ENCODE measurements at places on chromosomes 3 and 15.

DNA sequence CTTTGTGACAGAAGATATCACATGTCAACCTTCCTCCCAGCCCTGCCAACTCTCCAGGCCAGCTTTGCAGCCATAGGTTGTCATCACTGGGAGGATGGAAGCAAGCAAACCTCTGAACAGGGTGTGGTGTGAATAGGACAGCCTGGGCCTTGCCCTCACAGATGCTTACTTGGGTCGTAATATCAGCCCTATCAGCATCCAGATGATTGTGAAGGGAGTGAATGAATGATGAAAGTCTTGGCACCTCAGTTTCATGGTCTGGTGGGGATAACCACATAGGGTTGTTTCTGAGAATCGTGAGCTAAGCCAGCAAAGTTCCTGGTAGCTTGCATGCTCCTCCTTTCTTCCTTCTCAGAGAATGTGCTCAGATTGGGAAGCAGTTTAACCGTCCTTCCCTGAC lies 55.1 kb upstream of the POLR2M start:
- DNase-seq: no peak

DNA sequence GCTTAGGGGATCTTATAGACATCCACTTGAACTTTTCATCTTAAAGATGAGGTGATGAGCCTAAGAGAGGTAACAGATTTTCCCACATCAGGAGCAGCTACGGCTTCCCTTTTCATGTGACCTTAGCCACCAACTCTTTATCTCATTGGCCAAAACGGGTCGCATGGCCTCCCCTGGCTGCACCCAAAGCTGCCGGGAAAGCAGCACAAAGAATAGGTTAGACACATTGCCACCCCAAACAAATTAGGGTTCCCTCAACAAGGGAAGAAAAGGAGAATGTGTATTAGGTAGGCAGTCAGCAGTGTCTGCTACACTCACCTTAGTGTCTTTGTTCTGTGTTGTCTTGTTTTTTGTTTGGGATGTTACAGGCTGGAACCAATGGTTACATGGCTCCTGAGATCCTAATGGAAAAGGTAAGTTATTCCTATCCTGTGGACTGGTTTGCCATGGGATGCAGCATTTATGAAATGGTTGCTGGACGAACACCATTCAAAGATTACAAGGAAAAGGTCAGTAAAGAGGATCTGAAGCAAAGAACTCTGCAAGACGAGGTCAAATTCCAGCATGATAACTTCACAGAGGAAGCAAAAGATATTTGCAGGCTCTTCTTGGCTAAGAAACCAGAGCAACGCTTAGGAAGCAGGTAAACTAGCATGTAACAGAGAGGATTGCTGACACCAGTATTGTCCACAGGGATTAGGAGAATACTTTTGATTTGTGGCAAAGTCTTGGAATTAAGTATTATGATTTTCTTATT lies 44.2 kb downstream of the GRK7 start:
- DNase-seq: no peak

DNA sequence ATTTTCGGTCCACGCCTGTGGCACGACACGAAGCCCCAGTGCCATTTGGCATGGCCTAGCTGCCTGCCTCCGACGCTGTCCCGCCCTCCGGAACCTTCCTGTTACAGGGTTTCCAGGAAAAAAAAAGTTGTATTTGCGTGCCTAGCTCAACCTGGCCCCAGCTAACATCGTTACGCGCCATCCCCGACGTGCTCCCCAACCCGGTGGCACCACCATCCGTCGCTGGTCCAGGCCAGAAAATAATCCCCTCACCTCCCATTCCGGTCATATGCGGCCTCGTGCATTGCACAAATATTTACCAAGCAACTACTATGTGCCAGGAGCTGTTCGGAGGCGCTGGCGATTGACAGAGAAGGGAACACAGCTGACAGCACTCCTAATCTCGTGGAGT lies 1.4 kb upstream of the CYP1A1 start:
- no peak for DNase-seq

DNA sequence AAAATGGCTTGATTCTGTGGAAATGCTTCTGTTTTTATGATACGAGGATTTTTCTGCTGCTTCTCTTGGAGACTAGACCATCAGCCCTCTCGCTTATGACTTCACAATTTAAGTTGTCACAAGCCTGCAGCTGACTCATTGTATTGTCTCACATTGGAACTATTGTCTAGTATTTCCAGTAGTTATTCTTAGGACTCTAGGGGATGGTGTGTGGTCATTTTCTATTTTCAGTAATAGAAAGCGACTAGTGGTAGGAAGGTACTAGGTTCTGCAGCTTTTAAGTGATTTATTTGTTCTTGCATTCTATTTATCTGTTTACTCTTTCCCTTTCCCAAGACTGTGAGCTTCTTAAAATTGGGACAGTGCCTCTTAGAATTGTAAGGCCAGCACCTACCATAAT lies 66.3 kb upstream of the CRTC3 start:
- no peak for DNase-seq

GRCh38 chr15:73141216-73141900 lies 89.1 kb downstream of the NEO1 start:
- no peak for DNase-seq

- no peak for DNase-seq
Measured at GRCh38 chr3:43969944-43970343, 271.7 kb upstream of the TOPAZ1 start.

DNA sequence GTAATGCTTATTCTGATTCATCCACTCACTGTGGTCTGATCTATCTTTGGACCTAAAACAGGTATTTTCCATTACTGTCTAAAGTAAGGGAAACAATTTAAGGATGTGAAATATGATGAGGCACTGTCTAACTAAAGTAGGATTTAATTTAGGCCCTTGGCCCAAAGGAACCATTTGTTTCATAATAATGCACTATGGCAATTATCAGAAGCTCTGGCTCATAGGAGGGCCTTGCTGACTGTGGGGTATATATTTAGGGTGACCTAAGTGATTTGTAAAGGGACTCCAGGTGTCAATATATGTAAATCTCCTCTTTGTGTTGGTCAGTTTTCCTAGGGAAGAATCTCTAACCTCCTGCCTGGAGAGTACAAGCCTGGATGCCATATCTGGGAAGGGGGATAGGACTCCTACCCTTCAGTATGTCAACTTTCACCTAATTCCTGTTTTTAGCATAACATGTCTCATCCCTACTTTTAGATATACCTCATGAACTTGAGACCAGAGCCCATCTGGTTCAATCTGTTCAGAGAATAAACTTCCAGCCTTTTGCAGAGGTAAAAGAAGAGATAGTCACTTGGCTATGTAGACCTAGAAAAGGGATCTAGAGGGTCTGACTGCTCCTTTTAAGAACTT lies 20.1 kb downstream of the DET1 start:
- DNase-seq: no peak

GRCh38 chr15:69375151-69375790 lies 38.9 kb upstream of the KIF23 start:
- no peak for DNase-seq

DNA sequence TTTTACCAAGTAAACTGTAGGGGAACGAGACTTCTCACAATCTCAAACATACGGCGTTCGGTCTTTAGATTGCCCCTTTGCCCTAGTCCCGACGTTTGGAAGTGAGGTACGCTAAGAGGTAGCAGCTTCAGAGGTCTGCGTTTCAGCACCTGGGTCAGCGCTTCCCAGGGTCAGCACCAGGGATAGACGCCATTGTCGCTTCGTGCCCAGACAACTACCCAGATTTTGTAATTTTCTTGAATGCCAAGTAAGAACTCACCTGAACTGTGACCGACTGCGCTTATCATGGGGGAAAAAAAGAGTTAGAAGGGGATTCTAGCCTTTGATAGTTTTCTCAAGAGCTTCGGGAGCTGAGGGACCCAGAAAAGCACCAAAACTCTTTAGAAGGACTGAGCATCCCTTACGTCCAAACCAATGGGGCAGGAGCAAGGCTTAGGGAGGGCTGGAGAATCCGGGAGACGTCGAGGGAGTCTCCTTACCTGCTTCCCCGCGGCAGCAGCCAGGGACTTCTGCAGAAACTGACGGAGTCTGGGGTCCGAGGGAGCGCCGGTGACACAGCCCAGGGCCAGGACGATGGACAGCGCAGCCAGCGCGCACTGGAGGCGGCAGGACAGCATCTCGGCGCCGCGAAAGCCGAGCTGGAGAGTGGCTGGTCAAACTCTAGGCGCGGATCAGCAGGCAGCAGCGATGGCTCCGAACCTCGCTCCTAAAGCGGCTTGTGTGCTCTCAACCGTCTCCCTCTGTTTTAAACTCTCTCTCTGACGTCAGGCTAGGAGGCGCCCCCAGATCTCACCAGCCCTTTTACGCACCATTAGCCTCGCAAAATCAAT lies at the start of gene SST:
SST (minus strand) TSS at position 720 of the 830 bp plus-strand sequence; CDS start at position 617, 103 bp downstream.
- DNase-seq: no peak

DNA sequence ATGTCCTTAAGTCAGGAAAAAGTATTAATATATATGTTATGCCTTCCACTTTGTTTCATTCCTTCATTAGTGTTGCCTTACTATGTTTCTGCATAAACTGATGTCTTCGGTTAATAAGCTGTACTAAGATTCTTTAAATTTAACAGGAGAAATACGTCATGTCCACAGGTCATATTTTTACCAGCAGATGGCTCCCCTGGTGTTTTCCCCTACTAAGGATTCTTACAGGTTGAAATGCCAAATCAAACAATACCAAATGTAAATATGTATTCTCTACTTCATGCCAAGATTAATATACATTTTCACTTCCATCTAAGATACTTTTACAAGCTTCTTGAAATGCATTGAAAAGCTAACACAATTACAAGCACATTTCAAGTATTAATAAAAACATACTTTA lies 1602.1 kb downstream of the SI start:
- DNase-seq: no peak

- no peak for DNase-seq
Measured at GRCh38 chr3:117695871-117696645, 986.5 kb downstream of the TUSC7 start.

DNA sequence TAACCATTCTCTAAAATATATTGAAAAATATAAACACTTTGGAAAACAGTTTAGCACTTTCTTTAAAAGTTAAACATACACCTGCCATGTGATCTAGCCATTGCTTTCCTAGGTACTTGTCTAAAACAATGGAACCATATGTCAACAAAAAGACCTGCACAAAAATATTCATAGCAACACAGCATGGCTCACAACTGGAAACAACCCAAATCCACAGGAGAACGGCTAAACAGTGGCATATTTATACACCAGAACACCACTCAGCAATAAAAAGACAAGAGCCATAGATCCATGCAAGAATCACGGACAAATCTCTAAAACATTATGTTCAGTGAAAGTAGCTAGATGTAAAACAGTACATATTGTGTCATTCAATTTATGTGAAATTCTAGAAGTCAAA lies 221.3 kb upstream of the UBE2E2 start:
- DNase-seq: no peak

DNA sequence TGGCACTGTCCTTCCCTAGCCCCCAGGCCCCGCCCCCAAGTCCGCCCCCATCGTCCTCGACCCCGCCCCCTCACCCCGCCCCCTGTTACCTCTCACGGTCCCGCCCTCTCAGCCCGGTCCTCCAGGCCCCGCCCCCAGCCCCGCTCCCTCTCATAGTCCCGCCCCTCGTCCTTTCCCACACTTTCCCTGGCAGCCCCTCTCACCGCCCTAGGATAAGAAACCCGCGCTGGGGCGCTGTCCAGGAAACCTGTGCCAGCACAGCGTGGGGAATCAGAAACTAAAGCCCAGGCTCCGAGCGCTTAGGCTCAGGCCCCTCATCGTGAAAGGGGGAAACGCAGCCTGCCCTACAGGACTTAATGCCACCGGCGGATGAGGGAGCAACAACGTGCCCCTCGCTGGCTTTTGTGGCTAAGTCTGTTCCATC lies 20.9 kb downstream of the TRPM1 start:
- no peak for DNase-seq

DNA sequence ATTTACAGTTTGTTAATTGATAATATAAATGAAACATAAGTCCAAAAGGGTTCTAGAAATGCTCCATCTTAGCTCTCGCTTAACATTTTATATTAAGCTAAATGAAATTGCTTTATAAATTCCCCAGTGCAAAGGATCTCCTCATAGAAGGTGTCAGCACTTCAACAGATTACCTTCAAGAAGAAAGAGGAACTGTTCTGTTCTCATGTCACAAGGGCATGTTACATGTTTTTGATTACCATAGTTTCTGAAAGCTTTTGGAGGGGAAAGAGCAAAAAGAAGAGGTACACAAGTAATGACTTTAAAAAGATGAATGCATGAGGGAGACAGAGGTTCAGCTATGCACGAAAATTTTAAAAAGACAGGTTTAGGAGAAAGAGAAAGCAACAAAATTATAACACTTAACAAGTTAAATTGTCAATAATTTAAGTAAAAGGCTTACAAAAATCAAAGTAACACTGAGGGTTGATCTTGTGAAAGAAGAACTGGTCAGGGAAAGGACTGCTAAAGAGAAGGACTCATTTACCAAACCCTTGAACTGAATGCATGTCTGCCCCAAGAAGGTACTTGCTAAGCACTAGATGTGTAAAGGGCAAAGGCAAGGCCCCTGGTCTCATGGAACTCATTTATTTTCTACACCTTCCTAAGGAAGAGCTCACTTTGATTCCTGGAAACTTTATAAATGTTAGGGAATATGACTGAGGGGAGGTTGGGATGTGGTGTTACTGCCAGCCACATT lies 45.1 kb downstream of the CCDC191 start:
- DNase-seq: no peak

GRCh38 chr3:98733812-98734281 lies 29.3 kb upstream of the ST3GAL6 start:
- DNase-seq: no peak

DNA sequence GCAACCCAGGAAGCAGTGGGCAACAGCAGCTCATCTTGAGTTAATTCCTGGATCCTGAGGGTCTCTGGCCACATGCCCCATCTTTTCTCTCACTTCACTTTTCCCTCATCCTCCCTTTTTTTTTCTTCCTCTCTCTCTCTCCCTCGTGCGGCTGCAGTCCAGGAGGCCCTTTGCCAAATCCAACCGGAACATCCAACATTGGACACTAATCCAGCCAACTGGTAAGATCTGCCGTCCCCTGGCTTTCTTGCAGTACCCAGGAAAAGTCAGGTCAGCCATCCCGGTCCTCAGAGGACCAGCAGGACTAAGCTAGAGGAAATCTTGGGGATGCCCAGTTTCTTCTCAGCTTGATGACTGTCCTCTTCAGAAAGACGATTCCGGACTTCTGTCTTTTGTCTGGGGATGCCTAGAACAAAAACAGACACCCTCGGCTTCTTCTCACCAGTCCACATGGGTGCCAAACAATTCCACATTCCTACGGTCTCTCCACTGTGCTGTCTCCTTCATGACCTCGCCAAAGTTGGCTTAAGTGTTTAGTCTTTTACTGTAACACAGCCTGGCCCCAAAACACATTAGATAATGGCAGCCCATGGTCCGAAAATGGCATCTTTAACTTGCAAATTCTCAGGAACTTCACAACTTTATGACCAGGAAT lies 115.6 kb downstream of the GSK3B start:
- DNase-seq: no peak
